GM12865 (cell line): ENCODE measurements at places on chromosomes 7 and 10.
A peak's percentile ranks its signal among the peaks of the same experiment; 100 is the strongest.

DNA sequence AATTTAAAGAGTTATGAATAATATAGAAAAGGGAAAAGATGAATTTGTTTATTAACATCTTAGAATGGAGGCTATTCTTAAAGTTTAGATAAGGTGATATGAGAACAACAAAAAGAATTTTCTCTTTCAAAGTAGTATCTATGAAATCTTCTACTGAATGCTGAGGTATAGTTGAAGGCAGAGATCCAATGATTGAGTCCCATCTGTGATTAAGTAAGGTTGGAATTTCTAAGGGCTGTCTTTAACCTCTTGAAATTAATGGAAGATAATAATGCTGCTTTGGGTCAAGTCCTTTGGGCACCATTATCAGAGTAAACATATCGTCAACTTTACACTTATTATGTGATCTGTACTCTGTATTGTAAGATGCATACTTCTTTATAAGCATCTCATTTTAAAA, 307.9 kb downstream of the PRKG1 start:
- no peak for DNase-seq

DNA sequence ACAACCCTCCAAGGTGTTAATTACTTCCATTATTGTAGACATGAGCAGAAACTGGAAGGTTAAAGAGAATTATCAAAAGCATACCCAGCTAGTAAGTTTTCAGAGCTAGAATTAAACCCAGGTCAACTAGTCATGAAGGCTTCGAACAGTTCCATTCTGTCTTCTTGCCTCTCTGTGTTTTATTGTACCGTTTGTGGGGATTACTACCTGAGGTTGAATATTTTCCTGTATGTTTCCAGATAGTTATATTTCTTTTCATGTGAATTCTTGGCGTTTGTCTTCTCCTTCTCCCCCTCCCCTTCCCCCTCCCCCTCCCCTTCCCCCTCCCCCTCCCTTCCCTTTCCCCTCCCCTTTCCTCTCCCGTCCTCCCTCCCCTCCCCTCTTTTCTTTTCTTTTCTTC, 218.0 kb upstream of the GALNT17 start:
- no peak for DNase-seq

DNA sequence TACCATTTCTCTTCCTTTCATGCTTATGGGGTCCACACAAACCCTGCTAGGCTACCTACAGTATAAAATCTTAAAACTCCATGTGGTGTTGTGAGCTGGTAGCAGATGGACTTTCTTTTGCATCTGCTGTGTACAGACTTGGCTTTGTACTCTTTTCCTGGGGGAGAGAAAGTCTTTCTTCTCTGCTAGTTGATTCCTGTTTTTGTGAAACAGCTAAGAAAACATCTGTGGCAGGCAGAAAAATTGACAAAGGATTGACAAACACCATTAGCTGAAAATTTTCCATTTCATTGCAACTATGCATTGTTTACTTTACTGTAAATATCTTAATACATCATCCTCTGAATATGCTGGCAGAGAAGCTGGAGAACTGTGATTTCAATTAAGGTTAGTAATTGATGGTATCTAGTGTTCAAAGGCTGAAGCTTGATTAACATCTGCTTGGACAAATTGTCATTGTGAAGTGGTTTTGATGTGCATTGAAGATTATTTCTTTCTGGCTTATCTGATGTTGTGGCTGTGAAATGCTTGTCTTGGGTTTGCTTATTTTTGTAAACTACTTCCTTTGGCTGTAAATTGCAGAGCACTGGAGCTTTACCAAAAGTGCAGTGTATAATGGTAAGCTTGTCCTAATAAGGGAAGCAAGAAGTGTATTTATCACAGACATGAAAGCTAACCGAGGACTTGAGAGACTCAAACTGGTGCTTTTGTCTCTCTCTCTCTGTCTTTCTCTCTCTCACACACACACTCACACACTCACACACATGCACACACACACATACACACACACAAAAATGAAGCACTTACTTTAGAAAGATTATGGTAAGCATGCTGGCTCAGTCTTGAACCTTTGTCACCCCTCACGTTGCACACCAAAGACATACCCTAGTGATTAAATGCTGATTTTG, at the start of gene FOXP2:
TSS of gene FOXP2 (plus strand) at position 660 of the 908 bp plus-strand sequence. CDS start 11,697 bp downstream, outside the sequence.
- peak; percentile 7 for DNase-seq

DNA sequence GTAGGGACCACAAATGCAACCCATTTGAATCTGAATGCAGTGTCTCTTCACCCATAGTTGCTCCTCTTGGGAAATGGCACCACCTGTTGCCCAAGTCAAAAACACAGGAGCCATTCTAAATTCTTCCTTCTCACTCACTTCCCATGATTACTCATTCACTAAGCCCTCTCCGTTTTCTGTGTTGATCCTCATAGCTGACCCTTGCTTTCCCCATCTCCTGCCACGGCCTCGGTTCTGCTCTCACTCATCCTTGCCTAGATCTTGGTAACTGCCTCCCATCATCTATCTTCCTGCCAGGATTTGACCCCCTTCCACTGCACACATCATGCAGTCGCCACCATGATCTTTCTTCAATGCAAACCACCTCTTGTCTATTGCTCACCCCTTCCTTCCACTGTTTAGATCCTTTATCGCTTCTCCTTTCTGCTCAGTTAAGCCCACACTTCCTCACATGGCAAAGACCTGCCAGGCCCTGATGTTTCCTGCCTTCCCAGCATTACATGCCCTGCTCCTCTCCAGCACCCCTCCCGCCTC, 19.0 kb upstream of the CPN1 start:
- DNase-seq = peak; percentile 26

GRCh38 chr7:39594988-39595620, 28.3 kb upstream of the RALA start:
- DNase-seq = no peak

- no peak for DNase-seq
Measured at GRCh38 chr10:114305521-114305925, 66.5 kb downstream of the VWA2 start.

DNA sequence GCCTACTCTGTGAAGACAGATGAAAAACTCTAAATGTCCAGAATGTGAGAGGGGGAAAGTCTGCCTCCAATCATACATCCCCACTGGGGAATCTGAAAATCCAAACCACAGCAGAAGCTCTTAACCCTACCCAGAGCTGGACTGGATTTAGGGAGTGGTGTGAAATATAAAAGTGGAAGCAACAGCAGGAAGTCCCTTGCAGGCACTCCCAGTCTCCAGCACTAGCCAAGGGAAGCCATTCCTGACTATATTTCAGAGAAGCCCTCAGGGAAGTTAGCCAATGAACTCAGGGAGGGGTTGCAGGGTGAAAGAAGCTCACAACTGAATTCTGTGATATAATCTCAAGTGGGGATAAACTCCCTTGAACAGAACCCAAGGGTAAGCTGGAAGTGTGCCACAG, 51.5 kb downstream of the CRPPA start:
- DNase-seq = no peak

DNA sequence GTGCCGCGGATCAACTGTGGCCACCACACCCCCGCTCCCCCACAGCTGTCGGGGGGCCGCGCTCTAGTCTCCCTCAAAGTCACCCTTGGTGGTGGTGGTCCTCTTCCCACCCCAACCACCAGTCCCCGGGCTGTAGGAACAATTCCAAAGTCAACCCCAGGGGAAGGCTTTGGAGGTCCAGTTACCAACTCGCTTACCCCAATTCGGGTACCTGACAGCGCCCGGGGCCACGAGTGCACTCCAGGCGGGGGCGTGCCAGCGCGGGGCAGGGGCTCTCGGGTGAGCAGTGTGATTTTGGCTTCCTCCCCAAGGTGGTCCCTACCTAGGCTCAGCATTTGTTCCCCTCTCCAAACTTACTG, 584 bp upstream of the ZMIZ1 start:
- peak; percentile 29 for DNase-seq

DNA sequence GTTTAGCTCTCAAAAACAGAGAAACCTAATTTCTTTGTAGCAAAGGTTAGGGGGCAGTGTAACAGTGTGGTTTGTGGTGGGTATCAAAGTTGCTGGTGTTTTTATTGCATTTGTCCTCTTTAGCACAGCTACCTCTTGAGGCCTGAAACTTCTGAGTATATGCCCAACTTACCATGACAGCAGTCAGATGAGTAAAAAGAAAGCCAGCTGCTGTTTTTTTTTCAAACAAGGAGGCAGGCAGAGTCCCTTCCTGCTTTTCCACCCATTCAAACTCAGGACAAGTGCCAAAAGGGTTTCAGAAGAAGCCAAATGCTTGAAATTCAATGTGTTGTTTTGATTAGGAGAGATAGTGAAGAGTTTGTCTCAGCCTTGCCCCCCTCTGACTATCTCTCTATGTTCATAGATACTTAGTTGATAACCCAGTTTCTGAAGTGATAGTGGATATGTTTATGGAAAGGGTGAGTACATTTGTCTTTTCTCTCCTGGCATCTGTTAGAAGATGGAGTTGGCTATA, 23.1 kb downstream of the GBF1 start:
- peak; percentile 10 for DNase-seq

DNA sequence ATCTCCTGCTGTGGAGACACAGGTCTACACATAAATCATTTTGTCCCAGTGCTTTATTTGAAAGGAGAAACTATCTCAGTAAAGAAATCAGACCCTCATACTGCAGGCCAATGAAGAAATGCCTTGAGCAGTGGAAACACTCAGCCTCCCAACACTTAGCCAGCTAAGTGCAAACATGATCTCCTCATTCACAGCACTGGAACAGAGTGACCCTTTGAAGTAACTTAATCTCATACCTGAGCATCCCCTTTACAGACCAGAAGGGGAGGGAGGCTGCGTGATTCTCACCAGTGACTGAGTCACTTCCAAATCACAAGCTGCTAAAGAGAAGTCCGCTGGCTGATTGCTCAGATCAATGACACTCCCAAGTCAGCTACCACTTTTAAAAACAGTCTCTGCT, 4.5 kb downstream of the CHST15 start:
- no peak for DNase-seq
